ENCODE measurements at places on chromosomes 7 and 10.

GRCh38 chr7:150721970-150722373 is 5.6 kb downstream of the GIMAP1 start:
- no peak for DNase-seq

- DNase-seq, result no peak
Observed at GRCh38 chr10:129199826-129200225, 267.2 kb upstream of the MGMT start.

DNA sequence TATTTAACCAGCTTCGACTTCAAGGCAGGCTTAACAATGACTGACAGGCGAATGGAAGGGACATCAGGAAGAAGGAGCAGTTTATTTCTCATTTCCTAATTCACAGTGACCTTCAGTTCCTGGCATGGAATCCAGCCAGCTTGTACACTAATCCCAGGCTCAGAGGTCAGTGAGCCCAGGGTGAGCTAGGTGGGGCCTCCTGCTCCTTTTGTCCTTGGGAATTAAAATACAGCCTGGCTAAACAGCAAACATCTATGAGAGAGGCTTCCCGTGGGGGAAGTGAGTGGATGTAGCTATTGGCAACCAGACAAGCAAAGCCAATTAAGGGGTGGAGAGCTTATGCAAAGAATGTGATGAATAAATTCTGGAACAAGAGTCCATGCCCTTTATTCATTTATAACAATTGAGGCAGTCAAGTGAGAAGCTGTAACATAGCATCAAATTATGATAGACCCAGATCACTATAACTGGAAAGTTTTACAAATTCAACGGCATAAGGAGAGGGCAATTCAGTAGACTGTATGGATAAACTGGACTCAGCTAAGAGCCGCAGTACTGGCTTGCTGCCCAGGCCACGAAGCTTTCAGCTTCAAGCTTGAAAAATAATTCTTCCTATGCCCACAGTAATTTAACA is 57.1 kb downstream of the STK17A start:
- DNase-seq, result peak; percentile 89

GRCh38 chr7:124085179-124085578 is 52.3 kb upstream of the TMEM229A start:
- no peak for DNase-seq

GRCh38 chr10:5871596-5871995 is 18.1 kb downstream of the ANKRD16 start:
- peak; percentile 15 for DNase-seq

DNA sequence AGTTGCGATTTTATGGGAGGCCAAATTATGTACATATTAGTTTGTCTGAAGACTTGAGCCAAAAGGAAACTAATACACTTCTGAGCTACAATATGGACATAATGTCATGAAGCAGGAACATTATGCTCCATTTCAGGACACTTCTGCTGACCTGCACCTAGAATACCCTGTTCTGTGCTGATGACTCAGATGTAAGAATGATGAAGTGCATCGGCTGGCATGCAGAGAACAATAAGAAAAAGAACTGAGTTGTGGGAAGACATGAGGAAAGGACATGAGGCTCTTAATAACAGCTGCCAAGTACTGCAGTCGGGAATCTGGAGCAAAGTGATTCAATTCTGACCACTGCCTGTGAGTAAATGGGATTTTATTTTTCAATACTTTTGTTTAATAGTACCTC is 192.9 kb upstream of the VSTM2A start:
- no peak for DNase-seq

DNA sequence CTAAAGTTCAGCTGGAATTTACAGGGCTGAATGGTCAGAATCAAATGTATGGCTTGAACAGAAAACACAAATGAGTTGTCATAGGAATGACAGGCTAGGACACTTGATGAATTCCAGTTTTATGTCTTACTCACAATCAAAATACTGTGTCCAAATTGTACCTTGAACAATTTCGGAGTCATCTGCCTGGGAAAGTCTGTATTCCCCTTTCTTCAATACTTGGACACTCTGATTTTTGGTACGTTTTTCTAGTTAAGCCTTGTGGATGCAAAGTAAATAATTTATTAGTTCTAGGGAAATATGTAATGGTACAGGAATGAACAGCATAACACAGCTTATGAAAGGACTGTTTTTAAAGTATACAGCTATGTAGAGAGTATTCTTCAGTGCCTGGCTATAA is 100.4 kb downstream of the ITGB8 start:
- DNase-seq, result no peak

DNA sequence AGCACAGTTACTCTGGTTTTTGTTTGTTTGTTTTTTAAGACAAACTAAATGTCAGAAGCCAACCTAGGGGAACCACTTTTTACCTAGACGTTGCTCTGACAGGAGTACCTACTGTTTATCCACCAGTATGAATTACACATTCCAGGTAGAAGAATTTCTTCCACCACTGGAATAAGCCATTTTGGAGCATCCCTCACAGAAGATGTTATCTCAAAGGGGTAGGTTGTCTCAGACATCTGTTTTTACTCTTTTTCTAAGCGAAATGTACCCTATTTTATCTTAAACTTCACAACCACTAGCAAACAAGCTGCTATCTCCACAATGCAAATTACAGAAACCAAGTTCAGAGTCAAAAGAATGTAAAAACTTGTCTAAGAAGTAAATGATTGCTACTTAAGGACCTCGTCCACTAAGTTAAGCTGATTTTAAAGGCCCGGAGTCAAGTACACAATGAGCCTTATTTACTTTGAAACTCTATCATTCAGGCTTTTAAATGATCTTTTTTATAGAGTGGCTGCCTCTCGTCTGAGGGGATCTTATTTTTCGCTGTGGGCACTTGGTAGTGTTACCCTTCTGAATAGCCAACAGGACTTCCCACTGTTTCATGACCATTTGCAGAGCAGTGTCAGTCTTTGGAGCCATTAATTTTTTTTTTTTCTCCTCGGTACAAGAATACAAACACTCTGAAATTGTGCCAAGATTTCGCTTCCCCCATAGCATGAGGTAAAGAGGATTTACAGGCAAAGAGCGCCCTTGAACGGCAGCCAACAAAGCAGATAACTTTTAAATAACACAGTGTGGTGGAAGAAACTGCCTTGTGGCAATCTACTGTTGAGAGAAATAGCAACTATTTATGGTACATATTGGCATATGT is 15.7 kb upstream of the ARMC3 start:
- peak; percentile 25 for DNase-seq

DNA sequence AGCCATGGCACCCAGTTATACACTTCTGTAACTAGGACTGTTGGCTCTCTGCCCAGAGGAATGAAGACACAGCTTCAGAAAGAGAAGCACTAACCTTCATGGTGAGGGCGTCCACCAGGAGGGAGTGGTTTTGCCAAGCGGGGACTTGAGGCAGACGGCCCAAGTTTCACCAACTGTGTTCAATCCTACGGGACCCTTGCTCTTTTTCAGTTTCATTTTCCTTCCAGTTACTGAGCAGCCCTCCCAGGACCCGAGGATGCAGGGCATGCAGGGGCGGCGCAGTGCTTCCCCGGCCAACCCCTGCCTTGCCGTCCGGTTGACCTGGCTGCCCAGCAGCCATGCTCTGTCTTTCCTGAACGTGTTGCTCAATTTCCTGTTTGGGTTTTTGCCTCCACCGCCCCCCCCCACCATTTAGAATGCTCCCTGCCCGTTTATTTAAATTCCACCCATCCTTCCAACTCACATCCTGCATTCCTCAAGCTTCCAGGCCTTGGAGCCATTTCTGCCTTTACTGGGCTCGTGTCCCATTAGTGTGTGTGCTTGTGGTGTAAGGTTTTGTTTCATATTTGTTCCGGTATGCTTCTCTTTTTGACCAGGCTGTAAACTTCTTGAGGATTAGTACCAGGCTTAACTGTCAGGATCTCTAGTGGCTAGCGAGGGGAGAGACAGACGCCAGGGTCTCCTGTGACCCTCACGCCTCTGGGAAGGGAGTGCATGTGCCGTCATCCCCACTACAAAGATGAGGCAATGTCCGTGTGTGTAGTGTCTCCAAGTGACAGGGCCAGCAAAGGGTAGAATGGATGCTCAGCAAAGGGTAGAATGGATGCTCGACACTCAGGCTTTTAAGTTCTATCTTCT is 31.6 kb downstream of the IL15RA start:
- DNase-seq, result peak; percentile 94

DNA sequence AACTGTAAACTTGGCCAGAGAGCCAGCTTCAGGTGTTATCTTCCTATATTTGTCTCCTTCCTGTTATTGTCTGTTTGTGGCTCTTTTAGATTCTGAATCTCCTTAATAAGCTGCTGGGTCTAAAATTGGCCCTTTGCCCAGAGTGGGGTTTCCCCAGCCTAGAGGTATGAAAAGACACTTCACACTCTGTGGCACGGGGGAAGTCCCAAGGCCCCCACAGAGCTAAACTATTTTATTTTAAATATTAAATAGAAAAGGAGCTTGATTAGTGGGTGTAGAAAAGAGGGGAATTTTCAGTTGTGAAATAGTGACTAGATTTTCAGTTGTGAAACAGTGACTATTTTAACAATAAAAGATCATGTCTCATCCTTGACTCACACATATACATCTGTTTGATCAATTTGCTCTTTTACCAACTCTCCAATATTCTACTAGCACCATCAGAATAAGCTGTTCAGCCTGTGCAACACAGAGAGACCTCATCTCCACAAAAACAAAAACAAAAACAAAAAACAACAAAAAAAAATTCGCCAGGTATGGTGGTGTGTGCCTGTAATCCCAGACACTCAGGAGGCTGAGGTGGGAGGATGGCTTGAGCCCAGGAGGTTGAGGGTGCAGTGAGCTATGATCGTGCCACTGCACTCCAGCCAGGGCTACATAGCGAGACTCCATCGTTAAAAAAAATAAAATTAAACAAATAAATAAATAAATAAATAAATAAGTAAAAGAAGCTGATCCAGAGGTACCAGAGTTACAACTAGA is 24.9 kb upstream of the ADO start:
- DNase-seq, result peak; percentile 27

- DNase-seq, result peak; percentile 93
Observed at GRCh38 chr10:99775850-99776249, 6.6 kb upstream of the ABCC2 start.

DNA sequence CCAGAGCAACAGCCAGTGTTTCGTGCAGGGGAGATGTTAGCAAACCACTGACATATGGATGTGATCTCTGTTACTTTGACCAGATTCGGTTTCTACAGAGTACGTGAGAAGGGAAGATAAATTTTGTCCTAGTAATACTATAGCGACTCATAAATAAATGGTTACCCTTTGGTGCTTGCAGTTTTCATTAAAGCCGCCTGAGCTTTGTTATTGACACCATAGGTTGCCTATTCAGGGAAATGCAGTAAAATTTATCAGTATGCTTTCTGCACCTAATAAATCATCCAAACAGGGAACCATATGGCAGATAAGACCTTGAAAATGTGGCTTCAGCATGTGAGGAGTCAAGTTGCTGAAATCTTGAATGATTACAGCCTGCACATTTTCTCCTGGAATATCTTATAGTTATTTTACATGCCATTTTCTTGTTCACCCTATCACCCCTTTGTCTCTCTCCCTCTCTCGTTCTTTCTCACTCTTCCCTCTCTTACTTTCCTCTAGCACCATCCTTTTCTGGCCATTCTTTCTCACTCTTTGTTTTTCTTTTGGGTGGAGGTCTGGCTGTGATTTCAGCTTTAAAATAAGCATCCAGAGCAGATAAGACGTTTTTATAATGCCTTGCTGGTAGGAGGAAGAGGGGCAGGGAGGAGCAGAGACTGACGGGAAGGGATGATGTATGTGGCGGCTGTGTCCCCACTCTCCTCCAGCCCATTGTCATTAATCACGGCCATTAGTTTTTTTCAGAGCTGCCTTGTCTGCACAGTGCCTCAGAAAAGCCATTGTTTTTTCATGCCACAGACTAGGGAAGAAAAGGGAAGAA is 182.5 kb downstream of the LRMDA start:
- peak; percentile 92 for DNase-seq

GRCh38 chr7:34044306-34044643 is 138.9 kb downstream of the BMPER start:
- DNase-seq, result no peak

DNA sequence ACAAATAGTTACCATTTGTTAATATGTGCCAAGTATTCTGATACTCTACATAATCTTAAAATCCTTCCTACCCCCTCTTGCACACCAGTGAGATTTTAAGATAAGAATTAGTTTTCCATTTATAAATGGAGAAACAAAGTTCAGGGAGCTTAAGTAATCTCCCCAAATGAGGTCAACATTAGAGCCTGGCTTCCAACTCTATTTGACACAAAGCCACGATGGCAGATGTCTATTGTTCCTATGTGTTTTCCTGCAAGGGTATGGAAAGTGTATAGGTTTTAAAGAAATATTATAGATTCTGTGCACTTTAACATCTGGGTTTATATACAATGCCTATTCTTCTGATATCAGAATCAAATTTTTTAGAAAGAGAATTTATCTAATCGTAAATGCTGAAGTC is 143.9 kb upstream of the SEMA3C start:
- no peak for DNase-seq

DNA sequence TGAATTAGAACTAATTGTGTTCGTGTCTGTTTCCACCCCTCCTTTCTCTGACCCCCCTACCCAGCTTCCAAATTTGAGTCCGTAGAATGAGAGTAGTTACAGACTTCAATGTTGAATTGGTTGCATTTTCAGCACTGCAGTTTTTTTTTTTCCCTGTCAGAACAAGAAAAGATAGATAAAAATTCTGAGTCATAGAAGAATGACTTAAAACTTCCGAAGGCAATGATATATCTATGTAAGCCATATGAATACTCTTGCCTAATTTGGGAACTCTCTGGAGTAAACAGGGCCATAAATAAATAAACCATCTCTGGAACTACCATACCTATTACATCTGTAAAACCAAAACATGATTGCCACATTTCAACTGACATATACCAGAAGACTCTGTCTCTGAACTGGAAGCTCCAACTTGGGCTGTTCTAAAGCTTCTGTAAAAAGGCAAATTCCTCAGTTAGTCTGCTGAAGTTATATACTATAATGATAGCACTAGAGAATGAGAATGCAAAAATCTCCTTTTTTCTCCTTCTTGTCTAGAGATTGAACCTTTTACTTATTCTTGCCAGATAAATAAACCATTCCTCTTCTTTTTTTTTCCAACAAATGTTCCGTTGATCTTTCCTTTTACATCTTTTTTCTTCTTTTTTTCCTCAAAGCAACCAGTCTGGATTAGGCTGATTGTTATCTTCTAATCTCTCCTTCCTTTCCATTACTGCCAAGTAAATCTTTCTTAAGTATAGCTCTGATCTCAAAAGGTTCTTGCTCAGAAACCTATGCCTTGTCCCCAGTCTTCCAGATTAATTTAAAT is 23.5 kb downstream of the VCL start:
- DNase-seq, result peak; percentile 76

Measured in fibroblast of skin of right biceps (primary cell).